ENCODE measurements at places on chromosomes 6 and 20.

DNA sequence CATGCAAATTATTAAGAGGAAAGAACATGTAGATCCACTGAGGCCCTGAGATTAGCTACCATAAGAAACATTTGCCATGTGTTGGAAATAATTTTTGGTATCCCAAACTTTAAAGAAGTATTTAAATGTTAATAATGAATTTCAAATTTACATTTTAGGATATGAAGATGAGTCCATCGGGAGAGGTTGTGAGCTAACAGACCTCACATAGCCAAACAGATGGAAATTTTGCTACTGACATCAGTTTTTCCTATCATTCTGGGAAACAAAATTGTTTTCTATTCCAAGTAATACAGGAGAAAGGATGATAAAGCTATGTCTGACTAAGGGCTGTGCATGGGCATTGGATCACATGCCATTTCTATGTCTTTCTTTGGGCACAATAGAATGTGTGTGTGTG lies 809.6 kb downstream of the TENT5A start:
- DNase-seq: no peak

GRCh38 chr6:54100411-54101006 lies 10.7 kb upstream of the MLIP start:
- no peak for DNase-seq

DNA sequence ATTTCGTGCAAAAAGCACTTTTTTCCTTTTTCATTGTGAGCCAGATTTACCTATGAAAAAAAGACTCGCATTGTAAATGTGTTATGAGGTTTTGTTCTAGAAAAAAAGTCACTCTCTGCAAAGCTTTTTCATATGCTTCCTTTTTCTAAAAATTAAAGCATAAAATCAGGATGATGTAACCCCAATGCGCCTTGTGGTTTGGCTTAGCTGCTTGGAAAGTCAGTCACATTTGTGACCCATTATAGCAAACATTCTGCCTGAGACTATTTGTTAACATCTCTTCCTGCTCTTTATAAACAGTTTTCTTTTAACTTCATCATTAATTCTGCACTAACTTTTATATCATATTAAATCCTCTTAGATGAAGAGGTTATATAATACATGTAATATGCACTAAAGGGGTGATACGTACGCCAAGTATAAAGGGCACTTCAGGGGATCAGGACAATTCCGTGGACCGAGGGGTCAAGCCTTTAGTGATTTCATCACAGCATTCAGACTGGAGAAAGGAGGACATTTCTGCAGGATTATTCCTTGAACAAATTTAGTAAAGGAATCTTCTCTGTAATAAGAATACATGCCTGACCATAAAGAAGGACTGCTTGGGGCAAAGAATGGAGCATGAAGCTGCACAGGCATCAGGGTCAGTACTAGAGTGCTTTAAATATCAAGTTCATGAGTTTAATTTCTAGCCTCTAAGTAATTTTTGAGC lies 48.1 kb upstream of the SMLR1 start:
- peak; percentile 32 for DNase-seq

- DNase-seq: no peak
Observed at GRCh38 chr6:149233056-149233715, 84.3 kb upstream of the TAB2 start.

DNA sequence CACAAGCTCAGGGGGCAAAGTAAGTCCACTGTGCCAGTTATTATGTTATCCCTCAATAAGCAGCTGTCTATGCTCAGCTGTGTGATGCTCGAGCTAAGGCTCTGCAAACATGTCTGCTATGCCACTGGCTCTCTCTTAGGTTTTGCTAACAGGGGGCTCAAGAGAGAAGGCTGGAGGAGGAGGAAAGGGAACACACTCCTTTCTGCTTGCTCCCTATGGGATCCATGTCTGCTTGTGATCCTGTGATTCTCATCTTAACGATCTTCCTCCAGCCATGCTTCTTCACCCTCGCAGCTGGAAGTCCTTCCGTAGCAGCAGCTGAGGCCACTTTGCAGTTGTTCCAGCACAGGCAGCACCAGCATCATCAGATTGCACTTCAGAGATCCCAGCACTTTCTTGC lies 37.0 kb upstream of the IGF2R start:
- no peak for DNase-seq

DNA sequence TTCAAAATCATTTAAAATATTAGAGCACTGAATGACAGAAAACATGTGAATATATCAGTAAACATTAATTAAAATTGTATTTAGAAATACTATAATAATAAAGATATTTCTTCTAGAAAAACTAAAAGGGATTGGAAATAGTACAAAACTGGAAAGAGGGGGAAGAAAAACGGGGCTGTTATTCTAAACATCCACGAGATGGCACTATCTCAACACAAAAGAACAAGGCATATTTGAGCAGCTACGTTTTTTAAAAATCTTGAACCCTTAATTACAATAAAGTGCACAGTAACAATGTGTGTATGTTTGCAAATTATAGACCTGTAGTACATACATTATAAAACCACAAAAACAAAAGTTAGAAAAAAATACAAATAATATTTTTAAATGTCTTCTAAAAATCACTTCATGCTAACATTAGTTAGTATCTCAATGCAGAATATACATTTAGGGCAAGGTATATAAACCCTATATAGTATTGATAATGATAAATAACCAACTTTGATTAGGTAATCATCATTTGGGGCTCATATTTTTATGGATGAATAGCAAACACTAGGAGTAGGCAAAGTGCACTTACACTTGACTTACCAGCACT lies 42.5 kb upstream of the PNISR start:
- DNase-seq: no peak

Data from HL-60 (cell line).